ENCODE measurements at places on chromosomes 3 and 15. TPM values are rescaled to one million over a fixed set of nuclear protein-coding genes. Genes with fewer than 3 reads are reported as not detected.

DNA sequence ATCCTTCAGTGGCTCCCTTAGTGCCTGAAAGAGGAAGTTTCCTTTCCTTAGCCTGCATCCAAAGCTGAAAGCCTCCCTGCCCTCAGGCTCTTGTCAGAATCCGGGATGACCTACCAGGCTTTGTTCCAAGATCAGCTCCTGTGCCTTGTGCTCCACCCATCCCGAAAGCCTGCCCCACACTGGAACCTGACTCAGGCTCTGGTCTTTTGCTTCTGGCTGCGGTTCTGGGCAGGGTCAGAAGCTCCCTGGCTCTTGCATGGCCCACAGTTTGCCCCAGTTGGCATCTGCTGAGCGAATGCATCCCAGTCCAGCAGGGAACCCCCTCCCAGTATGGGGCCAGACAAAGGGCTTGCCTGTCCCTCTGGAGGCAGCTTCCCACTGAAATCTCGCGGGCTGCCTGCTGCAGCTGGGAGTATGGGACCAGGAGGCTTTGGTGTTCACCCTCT, 25.9 kb upstream of the KIF23 start:
- no peak for DNase-seq

- no peak for DNase-seq
These were observed 346.6 kb downstream of the CNTN6 start for GRCh38 chr3:1439395-1439794.

DNA sequence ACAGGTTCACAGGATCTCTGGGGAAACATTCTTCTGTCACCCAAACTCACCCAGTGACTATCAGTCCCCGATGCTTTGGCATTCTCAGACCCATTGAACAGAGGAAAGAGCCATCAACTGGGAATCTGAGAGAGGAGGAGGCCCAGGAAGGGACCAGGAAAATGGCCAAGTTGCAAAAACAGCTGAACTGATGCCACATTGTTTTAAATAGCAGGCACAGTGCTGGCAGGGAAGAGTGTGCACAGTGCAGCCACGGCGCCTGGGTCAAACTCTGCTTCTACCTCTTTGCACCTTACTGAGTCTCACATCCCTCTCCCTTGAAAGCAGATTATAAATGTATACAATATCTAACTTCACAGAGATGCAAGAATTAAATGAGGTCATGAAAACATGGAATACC, 66.4 kb downstream of the SRGAP3 start:
- DNase-seq, result no peak

DNA sequence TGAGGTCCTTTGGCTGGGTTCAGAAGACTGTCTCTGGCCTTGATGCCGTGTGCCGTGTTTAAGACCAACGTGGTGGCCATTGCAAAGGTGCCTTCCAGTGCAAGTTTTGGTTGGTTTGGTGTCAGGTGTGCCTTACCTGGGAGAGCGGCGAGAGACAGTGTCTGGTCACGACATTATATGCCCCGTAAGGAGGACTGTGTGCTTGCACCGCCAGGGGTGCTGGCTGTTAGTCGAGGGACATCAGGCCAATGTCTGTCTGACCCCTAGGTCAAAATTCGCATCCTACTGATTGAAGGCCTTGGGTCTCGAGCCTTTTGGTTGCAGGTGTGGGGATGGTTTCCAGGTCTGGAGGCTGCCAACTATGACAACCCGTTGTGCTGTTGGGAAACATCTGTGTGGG, 111.9 kb downstream of the SNRPN start:
- no peak for DNase-seq

GRCh38 chr3:61669668-61670299, 108.4 kb downstream of the PTPRG start:
- no peak for DNase-seq

DNA sequence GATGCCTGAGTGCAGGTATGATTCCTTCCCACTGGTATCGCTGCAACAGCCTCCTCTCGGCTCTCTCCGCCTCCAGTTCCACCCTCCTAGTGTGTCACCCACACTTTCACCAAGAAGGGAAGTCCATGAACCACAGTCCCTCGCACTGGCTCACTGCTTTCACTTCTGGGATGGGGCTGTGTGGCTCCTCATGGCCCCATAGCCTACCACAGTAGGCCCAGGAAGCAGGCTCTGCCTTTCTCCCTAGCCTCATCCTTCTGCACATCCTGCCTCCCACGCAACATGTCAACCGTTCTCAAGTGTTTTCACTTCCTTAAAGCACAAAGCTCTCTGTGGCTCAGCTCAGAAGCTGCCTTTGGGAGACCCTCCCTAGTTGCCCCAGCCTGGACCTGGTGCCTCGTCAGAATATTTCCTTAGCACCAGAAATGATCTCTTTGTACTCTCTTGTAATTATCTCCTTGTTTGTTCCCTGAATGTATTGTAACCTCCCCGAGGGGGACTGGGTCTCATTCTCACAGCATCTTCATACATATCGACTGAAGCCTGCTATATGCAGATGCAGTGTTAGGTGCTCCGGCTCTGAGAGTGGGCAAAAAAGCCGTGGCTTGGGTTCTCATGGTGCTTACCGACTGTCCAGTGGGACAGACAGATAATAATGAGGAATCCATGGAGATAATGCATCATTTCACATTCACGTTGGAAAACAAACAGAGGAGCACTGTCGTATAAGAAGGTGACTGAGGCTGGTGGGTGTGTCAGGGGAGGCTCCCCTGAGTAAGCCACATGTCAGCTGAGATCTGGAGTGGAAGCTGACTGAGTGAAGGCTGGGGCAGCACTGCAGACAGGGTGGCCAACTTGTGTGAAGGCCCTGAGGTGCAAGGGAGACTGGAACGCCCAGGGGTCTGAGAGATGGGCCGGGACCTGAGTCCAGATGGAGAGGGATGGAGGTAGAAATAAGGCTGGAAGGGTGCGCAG, 107.1 kb downstream of the DGKG start:
- DNase-seq, result no peak

DNA sequence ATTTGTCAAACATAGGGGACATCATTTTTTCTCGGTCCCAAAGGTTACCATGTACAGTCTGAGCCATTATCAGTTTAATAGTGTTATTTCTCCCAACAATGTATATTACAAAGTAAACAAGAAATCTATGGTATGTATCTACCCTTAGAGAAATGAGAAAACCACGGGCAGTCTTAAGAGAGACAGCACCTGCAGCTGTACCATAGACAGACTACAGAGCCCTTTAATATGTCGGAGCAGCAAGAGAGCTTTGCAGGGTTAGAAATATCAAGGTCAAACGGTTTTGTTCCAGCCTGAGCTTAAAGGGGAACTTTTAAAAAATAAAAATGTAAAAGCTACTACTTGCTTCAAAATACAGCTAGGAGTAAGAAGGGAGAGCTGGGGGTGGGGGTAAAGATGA, 53.2 kb downstream of the SH3BP5 start:
- no peak for DNase-seq

DNA sequence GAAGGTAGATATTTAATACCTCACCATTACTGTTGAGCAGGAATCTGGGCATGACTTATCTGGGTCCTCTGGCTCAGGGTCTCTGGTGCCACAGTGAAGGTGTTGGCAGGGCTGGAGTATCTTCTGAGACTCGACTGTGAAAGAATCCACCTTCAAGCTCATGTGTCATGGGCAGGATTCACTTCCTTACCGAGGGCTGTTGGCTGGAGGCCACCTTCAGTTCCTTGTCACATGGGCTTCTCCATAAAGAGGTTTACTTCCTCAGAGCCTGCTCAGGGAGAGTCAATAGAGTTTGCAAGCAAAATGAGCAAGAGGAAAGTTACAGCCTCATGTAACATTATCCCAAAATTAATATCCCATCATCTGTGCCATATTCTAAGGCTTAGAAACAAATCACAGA, 459.5 kb downstream of the NR2F2 start:
- DNase-seq, result no peak

GRCh38 chr3:107676469-107677309, 153.9 kb downstream of the BBX start:
- no peak for DNase-seq

DNA sequence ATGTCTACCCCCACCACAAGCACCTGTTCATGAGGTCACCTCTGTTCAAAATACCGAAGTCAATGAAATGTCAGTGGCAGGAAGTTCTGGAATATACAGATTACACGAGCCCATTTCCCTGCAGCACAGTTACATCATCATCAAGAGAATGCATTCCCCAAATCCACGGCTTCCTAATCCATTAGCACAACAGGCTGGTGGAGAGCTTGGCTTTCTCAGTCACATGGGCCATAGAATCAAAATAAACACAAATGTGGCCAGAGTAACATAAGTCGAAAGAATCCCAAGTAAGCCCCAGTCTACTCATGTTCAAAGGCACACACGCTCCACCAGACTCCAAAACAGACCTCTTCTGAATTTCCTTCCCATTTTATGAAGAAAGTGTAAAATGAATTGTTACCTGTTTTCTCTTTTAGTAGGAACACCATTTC, 419.3 kb downstream of the MAGI1 start:
- DNase-seq, result no peak

- DNase-seq, result no peak
These were observed 75.9 kb downstream of the TNIK start for GRCh38 chr3:171384101-171384891.

DNA sequence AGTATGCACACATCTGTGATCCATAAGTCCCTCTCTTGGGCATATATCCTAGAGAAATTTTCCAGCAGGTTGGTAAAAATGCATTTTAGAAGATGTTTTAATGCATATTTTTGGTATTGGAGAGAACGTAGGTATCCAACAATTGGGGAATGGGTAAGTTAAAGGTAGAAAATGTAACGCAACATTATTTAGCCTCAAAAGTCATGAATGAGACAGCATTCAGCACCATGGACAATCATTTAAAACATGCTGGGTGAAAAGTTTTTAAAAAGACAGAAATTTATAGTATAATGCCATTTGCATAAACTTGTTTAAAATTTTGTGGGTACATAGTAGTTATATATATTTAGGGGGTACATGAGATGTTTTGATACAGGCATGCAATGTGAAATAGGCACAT, 43.4 kb downstream of the TRIM69 start:
- DNase-seq, result no peak

DNA sequence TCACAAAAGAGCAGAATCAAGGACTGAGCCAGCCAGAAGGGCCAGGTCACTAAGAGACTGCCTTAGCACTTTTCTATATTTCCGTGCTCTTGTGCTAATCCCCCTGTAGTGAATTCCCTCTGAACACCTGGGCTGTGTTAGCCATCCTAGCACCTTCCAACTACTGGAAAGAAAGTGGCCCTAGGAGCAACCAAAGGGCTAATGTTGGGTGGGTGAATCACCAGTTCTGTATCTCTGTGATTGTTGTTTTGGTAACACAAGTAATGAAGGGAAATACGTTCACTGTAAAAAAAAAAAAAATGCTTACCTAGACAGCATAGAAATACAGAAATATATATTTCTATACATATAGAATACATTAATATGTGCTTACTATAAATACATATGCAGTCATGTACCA, 43.9 kb downstream of the PXYLP1 start:
- no peak for DNase-seq

- no peak for DNase-seq
These were observed 15.0 kb downstream of the PDIA5 start for GRCh38 chr3:123081718-123082369.

The GHRL gene
- total RNA-seq, result not detected

The IGF1R gene
- total RNA-seq, result 29.9 TPM

The SKOR1 gene
- not detected for total RNA-seq

The SGO1 gene
- total RNA-seq, result 10.3 TPM

Measured in epithelial cell of proximal tubule (primary cell).